ENCODE measurements at places on chromosomes 1 and 21.

GRCh38 chr1:8625491-8625890, 191.9 kb downstream of the RERE start:
- DNase-seq, result no peak

GRCh38 chr1:231986631-231987336, 360.2 kb downstream of the DISC1 start:
- DNase-seq, result no peak

- no peak for DNase-seq
Measured at GRCh38 chr1:28112388-28113241, 24.2 kb upstream of the EYA3 start.

GRCh38 chr21:45466330-45467220, 61.6 kb downstream of the COL18A1 start:
- no peak for DNase-seq

- DNase-seq, result no peak
Measured at GRCh38 chr1:230328342-230329015, 97.7 kb downstream of the PGBD5 start.

DNA sequence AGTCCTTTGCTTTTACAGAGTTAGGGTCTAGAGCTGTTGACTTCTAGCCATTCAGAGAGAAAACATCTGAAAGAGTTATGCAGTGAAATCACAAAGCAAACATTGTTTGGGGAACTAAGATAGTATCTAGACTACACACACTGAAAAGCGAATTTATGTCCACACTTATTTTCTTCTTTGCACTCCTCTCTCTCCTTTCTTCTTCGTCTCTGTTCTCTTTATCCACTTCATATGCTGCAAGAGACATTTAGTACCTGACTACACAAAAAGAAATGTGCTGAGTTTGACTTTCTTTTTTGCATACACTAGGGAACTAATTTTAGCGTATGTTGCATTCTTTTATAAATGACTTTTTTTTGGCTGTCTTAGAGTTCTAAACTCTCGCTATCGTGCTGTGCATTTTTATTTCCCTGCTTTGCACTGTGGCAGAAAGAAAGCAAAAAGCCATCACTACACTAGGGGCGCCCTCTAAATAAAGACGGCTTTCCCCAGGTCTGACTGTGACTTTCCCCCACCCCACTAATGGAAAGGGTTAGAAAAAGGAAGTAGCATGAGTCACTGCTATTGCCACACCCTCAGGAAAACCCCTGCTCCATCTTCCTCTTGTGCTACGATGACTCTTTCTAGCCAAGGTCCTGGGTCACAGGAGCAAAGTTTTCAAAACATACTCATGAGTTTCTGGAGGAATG, 65.7 kb downstream of the MAP3K7CL start:
- DNase-seq, result no peak

- no peak for DNase-seq
Measured at GRCh38 chr21:33080376-33080775, 10.4 kb downstream of the OLIG1 start.

DNA sequence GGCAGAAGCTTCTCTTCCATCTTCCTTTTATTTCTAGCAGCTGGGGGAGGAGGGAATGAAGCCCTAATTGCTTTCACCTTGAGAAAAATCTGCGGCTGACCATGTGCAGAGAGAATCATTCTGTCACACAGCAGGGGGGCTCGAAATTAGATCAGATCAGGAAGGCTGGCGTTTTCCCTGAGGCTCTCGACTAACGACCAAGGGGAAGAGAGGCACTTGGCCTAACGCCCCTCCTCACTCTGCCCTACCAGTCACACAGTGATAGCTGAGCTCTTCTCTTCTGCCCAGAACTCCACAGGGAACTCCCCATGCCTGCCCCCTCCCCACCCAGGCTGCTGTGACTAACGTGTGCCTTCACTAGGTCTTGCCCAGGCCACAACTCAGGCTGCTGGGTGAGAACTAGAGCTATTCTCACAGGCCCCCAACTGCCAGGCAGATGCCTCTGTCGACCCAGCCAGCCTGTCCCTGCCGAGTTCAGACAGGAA, 26.5 kb upstream of the KHDRBS1 start:
- no peak for DNase-seq

GRCh38 chr1:173014160-173014559, 36.6 kb downstream of the TNFSF18 start:
- no peak for DNase-seq

- DNase-seq, result no peak
Measured at GRCh38 chr21:39007985-39008384, 175.3 kb downstream of the PSMG1 start.

- no peak for DNase-seq
Measured at GRCh38 chr1:231284441-231284840, 43.4 kb downstream of the GNPAT start.

GRCh38 chr1:78839704-78840277, 166.7 kb downstream of the ADGRL4 start:
- DNase-seq, result no peak

GRCh38 chr1:215132156-215132555, 49.6 kb downstream of the KCNK2 start:
- no peak for DNase-seq

GRCh38 chr1:34166191-34166624, 1.2 kb upstream of the CSMD2 start:
- no peak for DNase-seq

Data from cortex of kidney (tissue), 1 donor.